ENCODE measurements at places on chromosomes 2 and 18.

GRCh38 chr18:55385770-55386169 lies 202.2 kb downstream of the TCF4 start:
- no peak for DNase-seq

- DNase-seq = no peak
Measured at GRCh38 chr2:67876176-67876575, 186.6 kb downstream of the C1D start.

DNA sequence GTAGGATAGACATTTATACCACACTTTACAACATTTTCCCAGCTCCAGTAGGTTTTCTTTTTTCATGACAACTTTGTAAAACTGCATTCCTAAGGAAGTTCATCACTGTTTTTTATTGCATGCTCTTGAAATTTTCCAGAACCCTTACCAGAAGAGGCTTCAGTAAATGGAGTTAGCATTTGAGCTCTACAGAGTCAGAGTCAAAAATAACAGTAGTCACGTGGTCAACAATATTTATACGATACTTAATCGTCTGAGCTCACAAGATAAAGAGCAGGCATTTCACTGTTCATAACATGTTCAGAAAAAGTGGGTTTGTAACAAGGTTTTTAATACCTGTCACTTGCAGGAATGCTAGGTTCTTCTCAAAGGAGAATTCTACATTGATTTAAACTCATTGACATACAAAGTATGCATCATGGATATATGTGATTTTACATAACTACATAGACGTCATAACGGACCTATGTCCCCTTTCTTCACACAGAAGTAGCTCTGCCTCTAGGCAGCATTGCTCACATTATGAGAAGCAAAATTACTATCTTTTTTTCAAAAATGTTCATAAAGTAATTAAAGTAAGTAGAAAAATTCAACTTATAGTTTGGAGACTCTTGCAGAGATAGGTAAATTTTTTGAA lies 187.0 kb upstream of the COL3A1 start:
- no peak for DNase-seq

DNA sequence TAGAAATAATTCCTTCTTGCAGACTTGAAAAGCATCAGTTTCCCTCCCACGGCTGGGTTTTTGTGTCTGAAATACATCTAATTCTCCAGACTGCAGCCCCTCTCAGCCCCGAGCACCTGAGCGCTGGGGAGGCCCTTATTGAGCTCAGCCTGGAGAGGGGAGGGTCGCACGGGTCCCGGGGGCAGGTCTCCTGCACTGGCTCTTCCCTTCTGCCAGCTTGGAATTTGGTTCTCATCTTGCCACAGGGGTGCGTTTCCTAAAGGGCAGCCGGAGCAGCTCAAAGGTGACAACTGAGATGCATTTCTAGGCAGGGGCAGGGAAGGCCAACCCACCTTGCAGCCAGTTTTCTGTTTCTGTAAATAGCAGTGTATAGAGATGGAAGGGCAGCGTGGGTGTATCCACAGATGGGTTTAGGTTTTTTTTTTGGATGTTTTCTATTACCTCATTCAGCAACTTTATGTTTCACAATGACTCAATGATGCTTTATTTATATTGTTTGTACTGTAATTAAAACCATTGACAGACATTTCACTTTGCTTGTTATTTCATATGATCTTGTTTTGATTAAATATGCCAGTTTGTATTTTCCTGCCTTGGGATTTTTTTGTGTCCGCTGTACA lies 37.0 kb downstream of the GBX2 start:
- DNase-seq = no peak

- no peak for DNase-seq
Measured at GRCh38 chr18:73670524-73670923, 477.1 kb downstream of the FBXO15 start.

DNA sequence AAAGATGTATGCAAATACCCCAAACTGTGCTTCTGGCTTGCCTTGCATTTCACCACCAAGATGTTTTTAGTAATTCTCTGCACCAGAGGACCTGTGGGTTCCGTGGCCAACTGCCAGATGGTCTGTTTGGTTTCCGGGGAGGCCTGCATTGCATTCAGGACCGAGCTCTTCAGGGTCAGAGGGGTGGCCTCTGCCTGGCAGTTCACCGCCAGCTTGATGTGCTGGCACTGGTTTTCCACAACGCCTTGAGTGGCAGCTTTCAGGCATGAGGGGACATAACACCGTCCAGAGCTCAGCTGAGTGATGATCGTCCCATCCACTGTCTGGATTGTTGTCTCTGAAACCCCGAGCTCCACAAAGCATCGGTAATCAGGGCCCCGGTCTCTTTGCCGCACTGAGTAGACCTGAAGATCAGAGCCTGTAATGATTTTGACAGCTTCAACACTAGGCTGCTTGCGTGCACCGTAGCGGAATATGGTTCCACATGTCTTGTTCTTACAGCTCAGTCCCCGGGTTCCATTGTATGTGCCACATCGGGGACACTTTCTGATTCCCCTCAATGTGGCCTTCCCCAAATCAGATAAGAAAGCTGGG lies 9.4 kb downstream of the C2orf42 start:
- DNase-seq = no peak

DNA sequence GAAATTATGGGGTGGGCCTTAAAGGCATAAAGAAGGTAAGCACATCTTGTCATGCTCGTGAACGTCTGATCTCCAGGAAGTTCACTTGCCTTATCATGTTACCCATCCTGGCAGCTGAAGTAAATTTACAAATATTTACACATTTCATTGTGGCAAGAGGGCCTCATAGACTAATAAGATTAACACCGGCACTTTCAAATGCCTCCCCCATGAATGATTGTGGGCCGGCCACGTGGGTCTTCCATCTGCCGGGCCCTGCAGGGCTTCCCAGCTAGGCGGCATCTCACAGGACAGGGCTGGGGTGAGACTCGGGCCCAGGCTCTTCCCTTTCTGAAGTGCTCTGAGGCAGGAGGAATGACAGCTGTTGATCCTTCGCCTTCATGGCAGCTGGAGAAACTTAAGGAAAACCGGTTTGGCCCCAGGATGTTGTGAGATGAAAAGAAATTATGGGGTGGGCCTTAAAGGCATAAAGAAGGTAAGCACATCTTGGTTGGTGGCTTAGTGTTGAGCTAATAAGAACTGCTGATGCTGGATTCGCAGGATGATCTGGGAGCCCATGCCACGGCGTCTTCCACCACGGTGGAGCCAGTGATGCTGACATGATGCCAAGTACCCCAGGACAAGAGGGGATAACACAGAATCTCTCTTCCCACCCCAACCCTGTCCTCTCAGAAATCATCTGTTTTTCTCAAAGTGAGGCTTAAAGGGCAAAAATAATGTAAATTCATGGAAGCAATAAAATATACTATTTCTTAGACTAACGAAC lies 176.3 kb downstream of the SEPTIN10 start:
- no peak for DNase-seq

- DNase-seq = no peak
Measured at GRCh38 chr2:222722327-222722946, 51.0 kb downstream of the MOGAT1 start.

DNA sequence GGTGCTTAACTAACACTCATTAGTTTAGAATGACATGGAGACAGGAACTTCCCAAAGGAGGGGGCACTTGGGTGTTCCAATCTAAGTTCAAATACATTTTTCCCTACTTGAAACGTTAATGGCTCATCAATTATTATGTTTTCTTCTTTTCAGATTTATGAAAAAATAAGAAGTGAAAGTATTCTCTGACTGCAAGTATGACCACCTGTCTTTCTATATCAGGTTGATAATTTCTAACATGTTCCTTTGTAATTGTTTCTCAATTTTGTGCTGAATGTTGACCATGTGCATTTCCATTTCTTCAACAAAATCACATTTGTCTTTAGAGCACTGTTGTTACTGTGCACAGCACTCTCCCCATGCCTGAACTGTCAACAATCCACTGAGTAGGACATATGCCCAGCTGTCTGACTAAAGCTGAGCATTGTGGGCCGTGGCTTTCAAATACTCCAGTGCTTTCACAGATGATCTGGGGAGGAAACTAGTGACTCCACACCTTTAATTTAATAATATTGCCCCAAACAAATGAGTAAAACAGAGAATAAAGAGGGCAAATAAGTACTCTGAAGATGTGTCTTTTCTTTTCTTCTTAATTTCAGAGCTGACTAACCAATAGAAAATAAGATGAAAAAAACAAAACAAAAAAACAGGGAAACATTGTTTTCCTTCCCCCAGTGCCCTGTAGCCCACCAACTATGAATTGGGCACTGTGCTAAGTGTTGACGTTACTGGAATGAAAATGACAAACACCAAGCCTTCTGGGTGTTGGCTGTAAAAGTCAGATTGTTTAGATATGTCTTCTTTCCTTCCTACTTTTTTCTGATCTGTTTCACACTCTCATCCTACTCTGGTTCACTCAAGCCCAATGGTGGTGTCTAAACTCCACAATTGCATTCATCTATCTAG lies 16.0 kb downstream of the LANCL1 start:
- no peak for DNase-seq

DNA sequence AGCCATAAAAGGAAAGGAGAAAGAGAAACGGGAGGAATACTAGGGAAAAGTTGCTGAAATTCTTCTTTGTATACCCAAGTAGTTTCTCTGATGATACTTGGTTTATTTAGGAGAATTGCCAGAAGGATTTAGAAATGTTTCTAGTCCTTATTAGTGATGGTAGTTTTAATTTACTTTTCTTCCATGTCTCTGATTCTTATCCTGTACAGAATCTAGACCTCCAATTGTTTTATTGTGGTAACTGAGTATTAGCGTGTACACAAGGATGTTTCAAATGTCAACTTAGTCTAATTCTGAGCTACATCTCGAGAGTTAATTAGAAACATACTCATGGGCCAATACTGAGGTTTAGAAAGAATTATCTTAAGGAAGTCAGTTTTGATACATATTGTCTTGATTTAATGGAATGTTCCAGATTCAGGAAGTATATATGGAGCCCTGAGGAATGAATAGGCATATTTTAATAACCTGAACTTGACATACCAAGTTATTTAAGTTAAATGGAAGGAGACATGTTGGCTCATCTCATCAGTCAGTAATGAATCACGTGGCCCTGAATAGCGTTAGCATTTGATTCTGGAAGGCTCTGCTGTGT lies 219.6 kb downstream of the LTBP1 start:
- no peak for DNase-seq

DNA sequence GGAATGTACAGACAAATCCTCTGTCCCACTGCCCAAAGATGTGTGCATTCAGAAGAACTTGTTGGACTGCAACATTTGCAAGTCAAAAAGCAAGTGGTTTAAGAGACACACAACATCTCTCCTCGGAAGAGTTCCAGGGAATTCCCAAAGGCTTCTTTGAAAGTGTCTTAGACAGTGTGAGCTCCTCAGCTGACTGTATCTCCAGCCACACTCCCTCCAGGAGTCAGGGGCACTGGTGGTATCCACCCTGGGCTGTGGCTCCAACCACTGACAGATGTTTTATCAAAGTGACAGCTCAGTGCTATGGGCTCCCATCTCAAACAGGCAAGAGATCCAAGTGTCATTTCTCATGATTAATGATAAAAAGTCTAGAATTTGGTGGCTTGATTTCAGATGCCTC lies 48.5 kb downstream of the ALK start:
- no peak for DNase-seq

DNA sequence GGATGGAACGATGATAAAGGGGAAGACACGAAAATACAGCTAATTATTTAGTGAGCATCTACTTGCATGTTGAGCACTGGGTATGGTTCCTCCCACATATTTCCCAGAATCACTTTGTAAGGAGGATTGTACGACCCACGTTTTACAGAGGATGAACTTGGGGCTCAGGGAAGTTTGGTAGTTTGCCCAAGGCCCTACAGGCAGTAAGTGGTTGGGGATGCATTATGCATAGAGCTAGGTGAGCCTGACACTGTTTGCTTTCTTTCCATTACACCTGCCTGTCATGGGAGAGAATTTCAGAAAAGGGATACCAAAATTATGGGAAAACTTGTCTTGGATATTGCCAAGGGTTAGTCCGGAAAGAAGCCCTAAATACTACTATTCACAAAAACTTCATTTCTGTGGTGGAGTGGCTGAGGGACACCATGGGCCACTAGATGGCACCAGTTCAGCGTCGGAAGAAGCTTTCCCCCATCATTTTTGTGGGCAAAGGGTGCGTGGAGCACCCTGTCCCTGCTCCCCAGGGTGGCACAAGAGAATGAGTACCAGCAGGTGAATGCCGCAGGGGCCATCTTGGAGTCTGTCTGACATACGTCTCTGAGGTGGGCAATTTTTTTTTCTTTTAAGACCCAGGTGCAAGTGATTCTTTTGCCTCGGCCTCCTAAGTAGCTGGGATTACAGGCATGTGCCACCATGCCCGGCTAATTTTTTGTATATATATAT lies 23.5 kb upstream of the C18orf32 start:
- no peak for DNase-seq

GRCh38 chr2:109521233-109522062 lies 92.3 kb downstream of the SEPTIN10 start:
- DNase-seq = no peak

DNA sequence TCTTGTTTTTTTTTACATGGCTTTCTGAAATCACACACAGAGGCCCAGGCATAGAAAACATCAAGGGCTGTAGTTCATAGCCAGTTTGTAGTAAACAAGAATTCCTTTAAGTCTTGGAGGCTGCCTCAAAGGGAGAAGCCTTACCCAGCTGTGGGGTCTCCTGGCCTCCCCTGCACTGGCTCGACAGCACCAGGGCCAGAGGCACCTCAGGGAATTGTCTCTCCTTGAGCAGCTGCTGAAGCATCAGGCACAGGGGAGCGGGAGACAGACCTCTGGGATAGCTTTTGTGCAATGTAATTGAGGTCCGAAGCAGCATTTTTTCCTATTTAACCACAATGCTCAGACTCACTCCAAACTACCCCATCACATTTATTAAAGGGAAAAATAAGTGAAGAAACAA lies 209.1 kb downstream of the HRH4 start:
- no peak for DNase-seq

- DNase-seq = no peak
Measured at GRCh38 chr2:183035298-183035953, 2.8 kb downstream of the NCKAP1 start.

GRCh38 chr2:96815326-96816126 lies 542 bp upstream of the CNNM3 start:
- no peak for DNase-seq

- DNase-seq = no peak
Measured at GRCh38 chr18:27564066-27564465, 379.0 kb upstream of the CHST9 start.

- no peak for DNase-seq
Measured at GRCh38 chr2:144358374-144358964, 161.4 kb downstream of the ZEB2 start.

DNA sequence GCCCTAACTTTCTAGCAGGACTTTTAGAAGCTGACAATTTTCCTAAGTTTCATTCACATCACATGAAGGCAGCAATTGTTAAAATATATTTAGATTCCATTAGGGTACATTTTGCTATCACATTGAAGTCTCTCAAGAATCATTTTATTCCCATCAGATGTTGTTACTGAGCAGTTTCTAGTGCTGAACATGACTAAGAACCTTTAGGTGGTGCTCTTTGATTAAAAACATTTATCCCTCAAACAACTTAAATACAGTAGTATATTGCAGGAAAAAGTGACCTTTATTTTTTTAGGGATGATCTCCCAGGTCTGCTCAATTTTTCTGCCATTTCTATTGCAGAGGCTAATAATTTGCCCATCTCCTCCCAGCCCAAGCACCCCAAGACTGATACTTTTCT lies 22.9 kb upstream of the NARS1 start:
- no peak for DNase-seq

- DNase-seq = no peak
Measured at GRCh38 chr2:126782648-126783047, 116.0 kb upstream of the TEX51 start.

Data from stimulated activated CD8-positive, alpha-beta memory T cell treated with anti-CD3 and anti-CD28 coated beads, Interleukin-4, amount 100 ng/mL, for 1 hour (primary cell).